Cortex of kidney (tissue), 1 donor: ENCODE measurements at places on chromosomes 4 and X.

GRCh38 chrX:118751950-118752783 is 24.8 kb downstream of the IL13RA1 start:
- no peak for DNase-seq

GRCh38 chrX:66016905-66017658 is 22.8 kb downstream of the VSIG4 start:
- no peak for DNase-seq

- no peak for DNase-seq
These were observed 30.2 kb upstream of the SPON2 start for GRCh38 chr4:1202526-1203011.

DNA sequence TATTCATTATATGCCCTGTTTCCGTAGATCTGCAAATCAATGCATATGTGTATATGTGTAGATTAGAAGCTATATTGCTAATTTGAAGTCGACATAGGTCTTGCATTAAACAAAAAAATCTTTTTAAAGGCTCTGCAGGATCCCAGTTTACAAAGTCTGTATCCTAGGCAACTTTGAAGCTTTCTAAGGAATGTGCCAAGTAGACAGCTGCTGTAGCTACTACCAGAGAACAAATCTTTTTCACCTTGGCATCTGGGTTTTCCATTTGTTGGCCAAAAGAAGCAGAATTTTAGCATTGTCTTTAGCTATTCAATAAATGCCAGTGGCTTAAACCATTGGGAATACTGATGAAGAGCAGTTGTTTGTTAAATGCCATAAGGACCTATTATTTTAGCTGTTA is 88.0 kb downstream of the NAA11 start:
- DNase-seq: no peak

DNA sequence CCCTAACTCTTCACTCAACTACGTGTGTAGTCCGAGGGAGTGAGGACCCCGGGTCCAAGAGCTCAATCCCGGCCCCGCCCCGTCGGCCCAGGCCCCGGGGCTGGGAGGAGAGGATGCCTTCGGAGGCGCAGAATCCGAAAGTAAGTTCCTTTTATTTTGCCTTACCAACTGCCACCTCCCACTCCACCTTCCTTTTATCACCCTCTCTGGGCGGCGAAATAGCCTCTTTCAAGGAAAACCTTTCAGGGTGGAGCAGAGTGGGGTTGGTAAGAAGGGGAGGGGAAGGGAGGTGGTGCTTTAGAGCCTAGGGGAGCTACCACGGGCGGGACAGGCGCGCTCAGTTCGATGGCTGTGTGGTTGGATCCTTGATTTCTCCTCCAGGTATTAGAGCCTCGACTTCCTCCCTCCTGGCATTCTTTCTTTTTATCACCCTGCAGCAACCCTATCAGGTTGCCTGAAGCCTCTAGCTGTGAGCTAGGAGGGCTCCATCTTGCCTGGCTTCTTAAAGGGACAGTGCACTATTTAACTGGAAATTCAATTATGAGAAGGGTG is 191.2 kb downstream of the RRAGB start:
- DNase-seq: no peak

DNA sequence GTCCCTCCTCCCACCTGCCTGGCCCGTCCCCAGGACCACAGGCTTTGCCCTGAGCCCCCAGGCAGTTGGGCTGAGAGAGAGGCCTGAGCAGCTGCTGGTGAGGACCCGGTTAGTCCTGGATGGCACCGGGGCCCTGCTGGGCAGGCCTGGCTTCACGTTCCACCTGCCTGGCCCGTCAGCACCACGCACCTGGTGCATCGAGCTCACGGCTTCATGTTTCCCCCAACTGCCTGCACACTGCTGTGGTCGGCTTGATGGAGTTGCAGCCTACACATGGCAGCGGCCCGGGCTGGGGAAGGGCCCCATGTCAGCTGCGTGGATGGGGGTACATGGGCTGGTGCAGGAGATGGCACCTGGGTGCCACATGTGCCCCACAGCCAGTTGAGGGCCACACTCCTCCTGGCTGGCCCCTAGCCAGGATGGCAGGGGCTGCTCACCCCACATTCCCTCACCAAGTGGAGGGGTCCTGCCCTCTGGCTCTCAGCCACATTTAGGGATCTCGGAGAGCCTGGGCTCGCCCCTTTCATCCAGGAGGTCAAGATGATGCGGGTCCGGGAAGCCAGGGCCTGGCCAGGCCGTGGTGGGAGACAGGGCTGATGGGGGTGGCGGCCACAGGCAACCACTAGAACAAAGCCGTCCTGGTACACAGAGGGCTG is 28.5 kb downstream of the NKX1-1 start:
- DNase-seq: no peak

- DNase-seq: no peak
These were observed at the start of gene SLC6A14 for GRCh38 chrX:116436358-116436816. Gene SLC6A14 (plus strand): TSS chrX:116436606. CDS start chrX:116436710, 104 bp downstream.

DNA sequence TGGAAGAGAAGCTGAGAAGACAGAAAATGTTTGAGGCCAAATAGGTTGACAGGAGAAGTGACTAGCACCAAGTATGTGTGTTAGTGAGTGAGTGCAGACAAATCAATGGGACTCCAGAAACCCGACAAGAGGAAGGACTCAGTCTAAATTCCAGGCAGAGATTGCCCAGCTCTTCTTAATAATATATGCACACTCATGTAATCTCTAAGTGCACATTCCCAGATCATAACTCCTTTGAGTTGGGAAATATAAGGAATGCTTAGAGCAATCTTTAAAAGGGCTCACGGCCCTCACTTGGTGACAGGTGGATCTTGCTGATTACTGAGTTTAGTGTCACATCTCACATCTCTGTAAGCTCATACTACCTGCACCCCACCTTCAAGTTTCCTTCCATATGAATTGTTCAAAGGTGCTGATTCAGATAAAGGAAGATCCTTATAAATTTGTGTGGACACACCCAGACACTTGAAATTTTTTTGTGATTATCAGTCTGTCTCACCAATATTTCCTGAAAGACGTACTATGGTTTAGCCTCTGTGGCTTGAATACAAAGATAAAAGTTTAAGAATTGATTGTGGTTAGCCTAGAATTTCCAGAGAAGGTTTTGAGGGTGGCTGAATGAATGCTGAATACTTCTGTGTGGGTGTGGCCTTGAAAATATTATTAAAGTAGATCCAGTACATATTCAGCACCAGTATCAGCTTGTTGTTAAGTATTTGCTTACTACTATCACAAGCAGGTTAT is 205.1 kb upstream of the UGT8 start:
- no peak for DNase-seq

DNA sequence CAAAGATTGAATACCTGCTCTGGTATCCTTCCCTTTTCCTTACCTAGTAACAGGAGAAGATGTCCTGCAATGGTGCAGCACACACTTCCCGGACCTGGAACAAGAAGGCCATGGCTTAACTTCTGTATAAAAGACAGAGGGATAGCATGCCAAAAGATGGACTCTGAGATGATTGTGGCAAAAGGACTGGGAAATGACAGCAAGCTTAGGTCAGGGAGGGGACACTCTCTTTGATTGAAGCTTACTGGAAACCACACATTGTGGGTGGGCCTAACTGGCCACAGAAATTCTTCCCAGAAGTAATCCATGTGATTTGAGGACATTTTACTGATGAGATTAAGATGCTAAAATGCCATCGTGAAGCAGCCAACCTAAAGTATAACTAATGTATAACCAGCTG is 71.0 kb upstream of the OTUD4 start:
- DNase-seq: no peak

DNA sequence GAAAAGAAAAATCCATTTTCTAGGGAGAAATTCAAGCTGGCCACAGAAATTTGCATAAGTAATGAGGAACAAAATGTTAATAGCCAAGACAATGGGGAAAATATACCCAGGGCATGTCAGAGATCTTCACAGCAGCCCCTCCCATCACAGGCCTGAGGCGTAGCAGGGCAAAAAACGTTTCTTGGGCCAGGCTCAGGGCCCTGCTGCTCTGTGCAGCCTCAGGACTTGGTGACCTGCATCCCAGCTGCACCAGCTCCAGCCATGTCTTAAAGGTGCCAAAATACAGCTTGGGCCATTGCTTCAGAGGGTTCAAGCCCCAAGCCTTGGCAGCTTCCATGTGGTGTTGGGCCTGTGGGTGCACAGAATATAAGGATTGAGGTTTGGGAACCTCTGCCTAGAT is 32.1 kb upstream of the TMPRSS11B start:
- no peak for DNase-seq

- no peak for DNase-seq
These were observed 45.9 kb downstream of the VSIG4 start for GRCh38 chrX:65993915-65994460.

DNA sequence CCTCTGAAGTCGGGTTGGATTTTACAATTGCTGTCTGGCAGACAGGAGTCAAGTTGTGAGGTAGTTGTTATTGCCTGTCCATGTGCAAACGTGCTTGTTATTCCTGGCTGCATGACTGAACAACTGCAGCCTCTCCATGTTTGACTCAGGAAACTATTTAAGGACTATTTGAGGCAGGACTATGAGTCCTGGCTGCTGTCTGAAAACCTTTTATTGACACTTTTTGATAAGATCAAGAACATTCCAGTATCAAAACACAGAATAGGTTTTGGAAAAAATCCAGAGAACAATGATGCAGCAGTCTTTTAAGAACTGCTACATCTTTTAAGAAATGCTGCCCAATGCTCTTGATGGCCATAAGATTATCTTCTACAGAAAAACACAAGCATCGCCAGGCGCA is 10.0 kb upstream of the SPRY1 start:
- DNase-seq: no peak

- no peak for DNase-seq
These were observed 729.3 kb upstream of the ACTRT1 start for GRCh38 chrX:128781506-128781905.

GRCh38 chr4:83252782-83253405 is 31.7 kb downstream of the COQ2 start:
- no peak for DNase-seq

DNA sequence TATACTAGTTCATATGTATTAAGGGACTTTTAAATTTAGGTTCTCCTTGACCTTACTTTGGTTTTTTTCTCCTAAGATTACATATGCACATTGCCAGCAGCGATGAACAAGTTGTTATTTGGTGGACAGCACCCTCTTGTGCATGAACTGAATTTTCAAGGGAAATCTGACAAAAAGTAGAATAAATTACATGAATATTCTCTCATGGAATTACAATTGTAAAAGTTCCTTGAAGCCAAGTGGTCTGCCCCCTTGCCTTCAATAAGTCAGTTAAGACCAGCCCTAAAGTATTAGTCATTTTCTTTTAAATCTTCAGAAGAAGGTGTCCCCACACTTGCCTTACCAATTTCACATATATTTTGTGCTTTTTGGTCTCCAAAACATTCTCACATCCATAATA is 30.7 kb upstream of the SMARCA5 start:
- DNase-seq: no peak
